Cortex of kidney (tissue), 1 donor: ENCODE measurements at places on chromosomes 4 and X.

GRCh38 chr4:45119376-45119775, 393.0 kb upstream of the GNPDA2 start:
- DNase-seq = no peak

GRCh38 chr4:83454686-83455085, 937 bp downstream of the HELQ start:
- DNase-seq = no peak

- no peak for DNase-seq
Observed at GRCh38 chr4:76036855-76037254, 985 bp upstream of the CXCL11 start.

- no peak for DNase-seq
Observed at GRCh38 chrX:38799995-38800580, 1.2 kb upstream of the MID1IP1 start.

DNA sequence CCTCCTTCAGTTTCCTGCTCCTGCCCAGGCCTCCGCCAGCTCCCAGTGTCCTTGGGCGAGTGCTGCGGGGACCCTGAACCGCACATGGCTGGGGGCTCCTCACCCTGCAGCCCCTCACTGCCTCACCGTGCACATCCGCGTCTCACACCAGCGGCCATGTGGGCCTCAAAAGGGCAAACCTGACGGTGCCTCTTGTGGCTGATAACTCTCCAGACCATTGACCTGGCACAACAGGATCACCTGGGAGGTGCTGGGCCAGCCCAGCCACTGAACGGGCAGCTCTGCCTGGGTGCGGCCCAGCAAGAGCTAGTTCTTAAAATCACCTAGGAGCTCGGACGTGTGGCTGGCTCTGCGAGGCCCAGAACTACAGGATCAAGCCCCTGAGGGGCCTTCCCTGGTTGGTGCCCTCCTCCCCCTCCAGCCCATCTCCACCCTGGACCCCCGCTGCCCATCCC, 4.1 kb upstream of the S100P start:
- DNase-seq = no peak

DNA sequence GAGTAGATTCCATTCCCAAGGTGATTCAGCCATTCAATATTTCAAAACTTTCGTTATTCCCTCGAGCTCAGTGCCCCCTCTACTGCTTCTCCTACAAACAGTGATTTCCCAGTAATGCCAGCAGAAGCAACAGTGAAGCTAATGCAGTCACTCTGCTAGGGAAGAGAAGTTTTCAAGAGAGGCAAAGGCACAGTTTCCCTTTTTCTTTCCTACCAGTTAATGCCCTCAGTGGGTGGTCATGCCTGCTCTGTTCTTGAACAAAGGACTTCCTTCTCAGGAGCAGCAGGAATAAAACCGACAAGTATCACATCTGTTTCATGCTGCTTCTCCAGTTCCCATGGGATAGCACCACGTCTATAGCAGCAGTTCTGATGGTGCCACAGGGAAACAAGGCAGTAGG, 317.2 kb downstream of the TENM3 start:
- no peak for DNase-seq

GRCh38 chr4:55765070-55765469, 54.5 kb upstream of the EXOC1L start:
- no peak for DNase-seq

DNA sequence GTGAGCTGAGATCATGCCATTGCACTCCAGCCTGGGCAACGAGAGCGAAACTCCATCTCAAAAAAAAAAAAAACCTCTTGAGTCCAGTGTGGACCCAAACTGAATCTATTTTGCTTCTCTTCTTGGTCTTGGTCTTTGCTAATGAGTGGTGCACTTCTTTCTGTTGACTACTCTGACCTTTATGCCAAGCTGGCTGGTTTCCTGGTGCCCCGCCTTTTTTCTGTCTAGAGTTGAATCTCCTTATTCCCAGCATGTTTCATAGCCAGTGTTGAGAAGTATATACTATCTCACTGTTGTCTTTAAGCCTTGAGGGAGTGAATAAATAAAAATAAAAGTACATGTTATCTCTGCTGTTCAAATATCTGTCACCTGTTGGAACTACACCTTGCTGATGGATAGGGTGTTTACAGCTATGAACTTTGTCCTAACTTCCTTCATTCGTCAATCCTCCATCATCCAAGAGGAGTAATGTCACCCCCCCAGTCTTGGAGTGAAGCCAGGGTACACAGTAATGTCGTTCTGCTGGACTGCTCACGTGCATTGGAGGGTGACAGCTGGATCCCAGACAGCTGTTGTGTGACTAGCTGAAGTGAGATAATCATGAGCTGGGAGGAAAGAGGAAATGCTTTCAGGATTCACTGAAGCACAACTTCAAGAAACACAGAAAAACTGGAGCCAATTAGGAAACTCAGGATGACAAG, 99.3 kb upstream of the PRKG2 start:
- DNase-seq = no peak

GRCh38 chr4:36224972-36225903, 19.1 kb downstream of the ARAP2 start:
- no peak for DNase-seq

DNA sequence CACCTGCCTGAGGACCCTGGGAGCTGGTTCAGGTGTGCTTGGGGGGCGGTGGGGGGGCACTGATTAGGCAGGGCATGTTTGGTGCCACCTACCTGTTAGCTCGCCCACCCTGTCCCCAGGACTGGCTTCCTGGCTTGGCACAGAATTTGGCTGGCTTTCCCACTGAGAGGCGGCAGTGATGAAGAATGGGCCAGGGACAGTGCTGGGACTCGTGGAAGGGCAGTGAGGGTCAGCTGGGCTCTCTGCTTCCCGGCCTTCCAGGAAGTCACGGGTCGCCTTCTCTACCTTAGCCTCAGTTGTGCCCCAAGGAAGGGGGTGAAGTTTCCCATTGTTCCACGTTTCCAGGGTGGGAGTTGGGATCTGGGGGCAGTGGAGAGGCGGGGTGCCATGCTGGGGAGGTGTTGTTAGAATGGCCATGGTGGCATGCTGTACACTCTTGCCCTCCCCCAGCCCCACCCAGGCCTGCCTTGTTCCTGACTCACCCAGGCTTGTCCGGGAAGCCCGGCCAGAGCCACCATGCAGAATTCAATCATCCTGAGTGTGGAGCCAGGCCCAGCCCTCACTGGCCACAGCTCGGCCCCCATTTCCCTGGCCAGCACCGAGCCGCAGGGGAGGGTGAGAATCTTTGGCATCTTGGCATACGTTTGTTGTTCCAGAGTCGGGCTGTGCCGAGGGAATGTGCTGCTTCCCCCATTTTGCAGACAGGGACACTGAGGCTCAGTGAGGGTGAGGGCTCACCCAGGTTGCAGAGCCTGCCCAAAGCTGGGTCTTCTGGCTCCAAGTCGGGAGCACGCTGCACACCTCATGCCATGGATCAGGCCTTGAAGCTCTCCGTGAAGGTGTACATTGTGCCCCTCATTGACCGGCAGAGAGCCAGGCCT, 21.9 kb upstream of the GPR78 start:
- no peak for DNase-seq
